Bronchial epithelial cell (primary cell): ENCODE measurements at places on chromosomes 2 and 18.

DNA sequence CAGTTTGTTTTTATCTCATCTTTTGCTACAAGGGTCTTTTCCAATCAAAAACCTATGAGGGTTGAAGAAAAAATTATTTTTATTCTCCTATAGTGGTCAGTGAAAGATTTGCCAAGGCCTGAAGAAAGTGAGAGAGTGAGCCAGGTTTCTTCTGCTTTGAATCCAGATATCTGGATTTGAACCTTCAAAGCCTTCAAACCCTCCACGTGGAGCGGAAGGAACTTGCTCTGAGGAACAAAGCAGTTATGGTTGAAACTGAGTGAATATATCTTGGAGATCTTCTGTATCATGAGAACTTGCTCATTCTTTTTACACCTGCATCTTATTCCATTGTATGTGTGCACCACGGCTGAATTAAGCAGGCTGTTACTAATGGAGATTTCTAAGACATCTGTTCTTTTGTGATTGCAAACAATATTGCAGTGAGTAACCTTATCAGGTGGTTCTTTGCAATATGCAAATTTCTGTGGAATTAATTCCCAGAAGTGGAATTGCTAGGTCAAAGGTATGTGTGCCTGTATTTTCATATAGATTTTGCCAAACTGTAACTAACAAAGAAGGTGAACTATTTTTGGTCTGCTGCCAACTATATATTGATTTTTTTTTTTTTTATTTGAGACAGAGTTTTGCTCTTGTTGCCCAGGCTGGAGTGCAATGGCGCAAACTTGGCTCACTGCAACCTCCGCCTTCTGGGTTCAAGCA is 147.9 kb downstream of the B3GNT2 start:
- DNase-seq, result peak; percentile 17

DNA sequence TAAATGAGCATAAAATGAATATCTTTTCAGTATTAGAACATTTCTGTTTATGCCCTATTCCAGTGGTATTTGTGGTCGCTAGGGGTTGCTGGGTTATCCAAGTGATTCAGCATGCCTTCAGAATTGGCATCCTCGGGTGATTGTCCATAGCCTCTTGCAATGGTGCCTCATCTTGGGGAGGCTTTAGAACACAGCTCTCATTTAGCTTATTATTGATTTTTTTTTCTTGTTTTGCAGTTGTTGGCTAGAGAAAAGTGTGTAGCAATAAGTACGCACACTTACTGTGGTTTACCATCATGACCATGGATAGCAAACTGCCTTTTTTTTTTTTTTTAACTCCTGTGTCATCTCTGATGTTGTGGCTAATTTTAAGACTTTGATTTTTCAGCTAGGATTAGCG is 33.6 kb downstream of the PLEKHA3 start:
- no peak for DNase-seq

DNA sequence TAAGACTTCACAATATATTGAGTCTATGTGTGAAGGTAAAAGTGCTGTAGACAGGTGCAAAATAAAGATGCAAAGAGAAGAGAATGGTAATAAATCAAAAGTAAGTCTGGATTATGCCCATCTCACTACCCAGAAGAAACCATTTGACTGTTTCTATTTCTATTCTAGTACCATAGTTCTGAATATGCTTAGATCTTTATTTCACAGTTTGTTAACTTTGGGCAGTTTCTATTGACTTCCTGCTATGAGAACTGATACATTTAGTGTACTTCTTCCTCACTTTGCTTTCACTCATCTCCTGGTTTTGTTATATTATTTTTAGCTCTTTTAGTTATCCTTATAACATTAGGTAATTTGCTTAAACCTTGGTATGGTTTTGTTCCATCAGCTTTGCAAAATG is 94.9 kb downstream of the HS1BP3 start:
- DNase-seq, result no peak

DNA sequence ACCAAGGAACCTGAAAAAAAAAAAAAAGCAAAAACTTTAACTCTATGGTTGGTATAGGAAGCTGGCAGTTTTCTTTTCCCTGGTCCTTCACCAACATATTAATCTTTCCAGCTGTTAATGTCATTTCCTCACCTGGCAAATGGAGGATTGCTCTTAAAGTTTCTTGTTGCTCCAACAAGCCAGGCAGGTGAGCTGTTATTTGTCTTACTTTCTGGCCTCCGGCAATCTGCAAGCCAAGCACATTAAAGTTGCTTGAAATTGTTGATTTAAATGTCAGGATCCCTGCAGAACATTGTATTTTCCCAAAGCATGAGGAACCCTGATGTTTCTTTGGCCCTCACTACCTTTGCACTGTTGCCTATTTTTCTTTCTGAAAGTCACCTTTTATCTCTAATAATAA is 664.9 kb downstream of the METTL4 start:
- DNase-seq, result peak; percentile 24

GRCh38 chr2:78498125-78498524 is 527.4 kb upstream of the REG3G start:
- DNase-seq, result no peak

DNA sequence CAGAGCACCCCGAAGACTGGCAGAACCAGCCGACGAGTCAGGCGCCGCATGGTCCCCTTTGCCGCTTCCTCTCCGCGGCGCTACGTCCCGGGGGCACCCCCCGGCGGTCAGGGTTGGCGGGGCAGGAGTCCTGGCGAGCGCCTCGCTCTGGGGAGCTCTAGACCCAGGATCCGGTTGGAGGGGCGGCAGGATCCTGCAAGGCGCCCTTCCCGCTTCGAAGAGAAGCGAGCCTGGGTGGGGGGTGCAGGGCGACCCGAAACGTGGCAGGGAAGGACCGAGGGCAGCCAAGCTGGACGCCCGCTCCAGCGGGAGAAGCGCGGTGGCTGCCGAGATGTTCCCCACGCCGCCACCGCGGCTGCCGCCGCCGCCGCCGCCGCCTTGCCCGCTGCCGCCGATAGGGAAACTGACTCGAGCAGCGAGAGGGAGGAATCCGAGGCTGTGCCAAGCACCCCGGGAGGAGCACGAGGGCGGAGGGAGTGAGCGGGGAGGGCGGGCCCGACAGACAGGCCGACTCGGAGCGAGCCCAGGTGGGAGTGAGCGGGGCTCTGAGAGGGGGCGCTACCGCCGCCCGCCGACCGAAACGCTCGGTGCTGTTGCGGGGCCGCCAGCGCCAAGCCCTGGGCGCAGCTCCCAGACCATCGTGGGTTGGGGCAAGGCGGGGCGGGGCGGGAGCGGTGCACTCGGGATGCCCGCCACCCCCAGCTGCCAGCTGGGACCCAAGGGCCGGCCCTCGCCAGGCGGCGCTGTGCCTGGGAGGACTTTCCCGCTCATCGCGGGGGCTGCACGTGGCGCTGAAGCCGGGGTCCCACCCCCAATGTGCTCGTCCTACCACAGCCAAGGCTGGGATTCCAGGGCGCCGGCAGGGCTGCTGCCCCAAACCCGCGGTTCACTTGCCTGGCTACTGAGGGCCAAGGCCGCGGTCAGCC is at the start of gene GALNT14:
TSS of gene GALNT14 (minus strand) at position 404 of the 926 bp plus-strand sequence. CDS start at position 50, 354 bp downstream.
- peak; percentile 52 for DNase-seq

GRCh38 chr2:239991689-239992314 is 33.3 kb downstream of the NDUFA10 start:
- peak; percentile 63 for DNase-seq

GRCh38 chr18:36411745-36412168 is 114.2 kb downstream of the FHOD3 start:
- DNase-seq, result peak; percentile 47

GRCh38 chr2:14910654-14911053 is 278.1 kb downstream of the LRATD1 start:
- no peak for DNase-seq

DNA sequence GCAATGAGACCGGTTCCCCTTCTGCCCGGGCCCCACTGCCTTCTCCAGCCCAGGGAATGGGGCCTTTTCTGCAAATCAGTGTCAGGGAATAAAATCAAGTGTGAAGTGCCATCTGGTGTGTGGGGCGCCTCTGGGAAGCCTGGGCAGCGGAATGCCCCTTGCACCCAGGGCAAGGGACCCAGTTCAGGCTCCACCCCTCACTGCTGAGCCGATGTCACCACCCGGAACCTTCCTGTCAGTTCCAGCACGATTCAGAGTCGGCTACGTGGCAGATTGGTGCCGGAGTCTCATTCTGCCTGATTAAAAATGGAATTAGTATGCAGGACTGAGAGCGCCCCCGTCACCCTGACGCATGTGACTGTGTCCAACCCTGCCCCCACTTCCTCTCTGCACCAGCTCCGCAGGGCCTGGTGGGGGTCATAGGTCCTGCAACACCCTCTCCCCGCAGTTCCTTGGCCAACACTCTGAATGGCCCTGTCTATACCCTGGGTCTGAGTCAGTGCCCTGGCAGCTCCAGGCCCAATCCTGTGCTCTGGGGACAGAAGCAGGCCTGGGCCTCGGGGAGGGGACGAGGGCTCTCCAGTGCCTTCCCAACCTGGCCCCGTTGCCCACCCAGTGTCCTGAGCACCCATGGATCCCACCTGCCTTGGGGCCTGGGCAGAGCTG is 8.2 kb upstream of the ALPI start:
- DNase-seq, result no peak

GRCh38 chr2:152594022-152594766 is 123.1 kb downstream of the PRPF40A start:
- peak; percentile 28 for DNase-seq

DNA sequence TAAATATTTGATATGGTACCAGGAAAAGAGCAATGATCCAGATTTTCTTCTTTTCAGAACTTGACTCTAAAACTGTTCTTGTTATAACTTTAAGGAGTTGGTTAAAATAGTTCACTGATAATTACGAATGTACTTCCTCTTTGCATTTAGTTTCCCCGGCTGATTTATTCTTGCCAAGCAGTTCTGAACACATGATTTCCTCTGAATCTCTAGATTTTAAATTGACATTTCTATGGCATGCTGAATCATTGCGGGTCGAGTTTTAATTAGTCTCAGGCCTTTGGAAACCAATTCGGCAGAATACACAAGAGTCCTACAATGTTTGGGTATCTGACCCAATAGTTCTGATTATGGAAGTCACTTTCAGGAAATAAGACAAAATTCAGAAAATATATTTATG is 37.3 kb upstream of the DNAH7 start:
- DNase-seq, result no peak

DNA sequence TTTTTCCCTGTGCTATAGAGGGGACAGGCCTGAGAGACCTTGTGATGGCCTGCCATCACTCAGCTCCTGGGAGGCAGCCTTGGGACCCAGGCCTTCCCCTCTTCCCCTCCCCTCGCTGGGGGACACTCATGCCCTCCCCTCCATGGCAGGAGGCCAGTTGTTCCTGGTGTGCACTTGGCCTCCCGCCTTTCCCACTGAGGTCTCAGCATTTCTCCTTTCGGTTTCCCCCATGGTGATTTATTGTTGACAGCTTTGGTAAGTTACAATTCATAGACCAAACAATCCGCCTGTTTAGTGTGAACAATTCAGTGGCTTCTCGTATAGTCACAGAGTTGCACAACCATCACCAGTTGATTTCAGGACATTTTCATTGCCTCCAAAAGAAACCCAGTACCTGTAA is 10.2 kb upstream of the CNDP1 start:
- no peak for DNase-seq

- DNase-seq, result peak; percentile 97
Observed at GRCh38 chr2:229344151-229344551, 73.1 kb upstream of the PID1 start.

DNA sequence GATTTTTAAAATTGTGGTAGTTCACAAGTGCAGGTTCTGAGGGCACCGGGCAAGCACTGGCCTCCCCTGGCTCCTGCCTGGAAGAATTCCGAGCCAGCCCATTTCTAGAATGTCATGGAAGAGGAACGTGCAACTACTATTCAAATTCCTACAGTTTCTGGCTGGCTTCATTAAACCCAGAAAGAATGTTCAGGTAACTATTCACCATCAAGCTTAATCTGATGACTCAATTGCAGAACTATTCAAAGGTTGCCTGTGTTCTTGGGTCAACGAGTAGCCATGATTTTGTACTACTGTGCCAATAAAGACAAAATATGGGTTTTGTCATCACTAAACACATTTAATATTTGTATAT is 14.3 kb upstream of the MFF start:
- DNase-seq, result peak; percentile 73

DNA sequence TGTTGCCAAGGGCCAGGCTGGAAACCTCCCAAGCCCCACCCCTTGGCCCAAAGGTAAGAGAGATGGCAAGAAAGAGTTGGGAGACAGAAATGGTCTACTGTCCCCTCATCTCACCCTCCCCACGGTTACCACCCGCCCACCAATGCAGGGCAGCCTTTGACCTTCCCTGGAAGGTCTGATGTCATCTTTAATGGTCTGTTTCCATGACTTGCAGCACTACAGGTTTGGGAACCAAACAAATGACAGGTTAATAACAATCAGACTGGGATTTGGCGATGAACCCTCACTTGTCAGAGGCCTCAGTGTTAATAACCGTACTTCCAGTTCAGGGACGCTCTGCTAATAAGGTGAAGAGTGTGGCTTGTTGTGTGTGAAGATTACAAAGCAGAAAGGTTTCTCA is 70.4 kb downstream of the MRO start:
- no peak for DNase-seq

- peak; percentile 91 for DNase-seq
Observed at GRCh38 chr2:96739633-96740428, at the start of gene LMAN2L. Gene LMAN2L (minus strand): TSS chr2:96740064. CDS start chr2:96740040, 24 bp downstream.

- peak; percentile 95 for DNase-seq
Observed at GRCh38 chr2:224882291-224883171, 159.7 kb downstream of the DOCK10 start.

GRCh38 chr2:165013944-165014619 is 58.8 kb upstream of the SLC38A11 start:
- no peak for DNase-seq

DNA sequence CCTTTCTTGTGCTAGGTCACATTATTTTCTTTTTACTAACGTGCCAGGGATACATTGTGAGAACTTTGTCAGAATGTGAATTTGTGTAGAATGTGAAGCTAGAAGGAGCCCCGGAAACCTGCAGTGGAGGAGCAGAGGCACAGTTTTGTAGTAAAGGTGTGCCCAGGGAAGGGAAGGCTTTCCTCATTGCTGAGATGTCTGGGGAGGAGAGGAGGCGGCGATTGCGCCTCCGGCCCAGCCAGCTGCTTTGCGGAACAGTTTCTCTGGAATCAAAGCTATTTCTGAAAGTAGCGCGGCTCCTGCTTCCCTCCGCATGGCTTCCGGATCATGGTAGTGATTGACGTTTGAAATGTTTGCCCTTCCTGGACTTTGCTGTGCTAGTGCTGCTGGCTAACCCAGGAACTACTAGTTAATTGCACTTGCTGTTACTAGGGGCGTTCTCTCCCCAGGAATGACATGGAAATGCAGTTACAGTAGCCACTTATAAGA is 83.1 kb upstream of the RBM44 start:
- no peak for DNase-seq

DNA sequence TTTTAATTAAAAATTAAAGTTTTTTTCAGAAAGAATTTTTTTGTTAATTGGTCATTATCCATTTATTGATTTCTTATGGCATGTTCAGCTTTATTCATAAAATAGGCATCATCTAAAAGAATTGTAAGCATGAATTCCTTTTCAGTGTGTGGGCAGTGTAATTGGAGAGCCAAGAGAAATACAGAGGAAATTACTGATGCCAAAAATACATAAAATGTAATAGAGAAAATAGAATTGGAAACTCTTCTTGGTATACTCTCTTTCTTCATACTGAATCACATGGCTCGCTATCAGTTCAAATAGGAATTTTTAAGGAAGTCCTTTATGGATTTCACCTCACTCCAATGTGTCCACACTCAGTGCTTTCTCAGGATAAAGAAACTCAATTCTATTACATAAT is 663.6 kb upstream of the NRXN1 start:
- no peak for DNase-seq

- no peak for DNase-seq
Observed at GRCh38 chr2:95015261-95015912, 10.1 kb upstream of the MAL start.

- no peak for DNase-seq
Observed at GRCh38 chr2:128372621-128373341, 54.1 kb upstream of the HS6ST1 start.
